Colonic mucosa (tissue), 4 donors: ENCODE measurements at places on chromosomes 5 and 9. TPM values are rescaled to one million over a fixed set of nuclear protein-coding genes. Genes with fewer than 3 reads are reported as not detected.
A peak's percentile ranks its signal among the peaks of the same experiment; 100 is the strongest.

The SH2D3C gene
- total RNA-seq = 3.5 TPM

The FAM151B gene
- 1.4 TPM for total RNA-seq

The HMHB1 gene
- not detected for total RNA-seq

The PCDHGA6 gene
- total RNA-seq = 1.5 TPM

The SPATA31E1 gene
- total RNA-seq = not detected

The PCDHB4 gene
- total RNA-seq = 0.17 TPM

The DMRT2 gene
- 15.9 TPM for total RNA-seq

The CYSTM1 gene
- 205 TPM for total RNA-seq

The SCGB3A2 gene
- total RNA-seq = not detected

GRCh38 chr5:74625742-74626241 is 14.7 kb downstream of the ENC1 start:
- DNase-seq = no peak
- H3K27ac ChIP-seq = no peak overlapping the region
- no peaks in the 10 kb centered on the region for H3K36me3 ChIP-seq
- H3K27me3 ChIP-seq = no peaks in the 10 kb centered on the region
- no peak overlapping the region for H3K4me3 ChIP-seq

DNA sequence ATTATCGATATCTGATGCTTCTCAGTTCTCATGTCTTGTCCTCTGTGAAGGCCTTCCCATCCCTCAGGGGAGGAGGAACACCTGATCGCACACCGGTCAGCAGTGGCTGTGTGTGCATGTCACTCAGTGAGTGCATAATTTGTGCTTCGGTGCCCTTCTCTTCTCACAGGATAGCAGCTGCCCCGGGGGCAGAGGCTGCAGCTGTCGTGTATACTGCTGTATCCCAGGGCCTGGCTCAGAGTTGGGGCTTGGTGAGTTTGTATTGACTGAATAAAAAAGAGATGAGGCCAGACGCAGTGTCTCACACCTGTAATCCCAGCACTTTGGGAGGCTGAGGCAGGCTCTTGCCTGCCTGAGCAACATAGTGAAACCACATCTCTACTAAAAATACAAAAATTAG is 49.7 kb upstream of the NCS1 start:
- H3K4me1 ChIP-seq = no peaks in the 10 kb centered on the region
- H3K27ac ChIP-seq = no peak overlapping the region
- no peak overlapping the region for H3K4me3 ChIP-seq
- no peak for DNase-seq
- H3K27me3 ChIP-seq = no peaks in the 10 kb centered on the region

DNA sequence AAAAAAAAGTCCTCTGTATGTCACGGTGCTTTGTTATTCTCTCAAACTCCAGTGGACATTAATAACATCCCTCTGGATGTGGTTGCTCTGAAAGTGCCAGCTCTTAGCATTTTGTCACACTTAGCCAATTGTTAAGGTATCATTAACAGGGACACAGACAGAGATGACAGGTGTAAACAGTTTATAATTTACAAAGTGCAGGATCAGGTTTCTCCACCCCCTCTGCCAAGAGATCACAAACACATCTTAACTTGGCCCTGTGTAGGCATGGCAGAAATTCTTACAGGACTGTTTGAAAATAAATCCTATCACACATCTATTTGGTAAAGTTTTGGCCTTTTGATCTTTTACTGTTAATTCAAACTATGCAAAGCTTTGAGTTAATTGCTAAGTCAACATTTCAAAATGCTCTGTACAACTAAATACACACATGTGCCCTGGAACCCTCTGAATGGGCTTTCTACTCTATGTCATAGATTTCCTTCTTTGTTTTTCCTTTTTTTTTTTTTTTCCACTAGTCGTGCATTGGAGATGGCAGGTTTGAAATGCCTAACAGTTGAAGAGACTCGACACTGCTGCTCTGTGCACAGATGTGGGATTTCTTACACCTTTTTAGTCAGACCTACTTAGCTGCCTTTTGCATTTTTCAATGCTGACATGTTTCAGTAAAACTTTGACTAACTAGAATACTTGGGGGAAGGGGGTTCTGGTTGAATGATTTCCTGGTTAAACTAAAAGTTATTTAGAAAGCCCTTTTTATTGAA is 41.7 kb downstream of the SEMA6A start:
- H3K27ac ChIP-seq = peak overlapping the region; percentile 44
- H3K36me3 ChIP-seq = no peaks in the 10 kb centered on the region
- H3K4me3 ChIP-seq = no peak overlapping the region
- DNase-seq = no peak
- H3K4me1 ChIP-seq = peaks cover 6% of the 10 kb centered on the region
- H3K27me3 ChIP-seq = no peaks in the 10 kb centered on the region

- no peak overlapping the region for H3K4me3 ChIP-seq
- H3K27me3 ChIP-seq = no peaks in the 10 kb centered on the region
- H3K4me1 ChIP-seq = no peaks in the 10 kb centered on the region
- no peaks in the 10 kb centered on the region for H3K36me3 ChIP-seq
- H3K27ac ChIP-seq = no peak overlapping the region
- no peak for DNase-seq
Measured at GRCh38 chr5:93886917-93887361, 145.5 kb upstream of the POU5F2 start.

GRCh38 chr5:33761139-33761538 is 130.7 kb downstream of the ADAMTS12 start:
- no peaks in the 10 kb centered on the region for H3K27me3 ChIP-seq
- no peaks in the 10 kb centered on the region for H3K4me1 ChIP-seq
- no peaks in the 10 kb centered on the region for H3K36me3 ChIP-seq
- no peak overlapping the region for H3K4me3 ChIP-seq
- H3K27ac ChIP-seq = no peak overlapping the region

DNA sequence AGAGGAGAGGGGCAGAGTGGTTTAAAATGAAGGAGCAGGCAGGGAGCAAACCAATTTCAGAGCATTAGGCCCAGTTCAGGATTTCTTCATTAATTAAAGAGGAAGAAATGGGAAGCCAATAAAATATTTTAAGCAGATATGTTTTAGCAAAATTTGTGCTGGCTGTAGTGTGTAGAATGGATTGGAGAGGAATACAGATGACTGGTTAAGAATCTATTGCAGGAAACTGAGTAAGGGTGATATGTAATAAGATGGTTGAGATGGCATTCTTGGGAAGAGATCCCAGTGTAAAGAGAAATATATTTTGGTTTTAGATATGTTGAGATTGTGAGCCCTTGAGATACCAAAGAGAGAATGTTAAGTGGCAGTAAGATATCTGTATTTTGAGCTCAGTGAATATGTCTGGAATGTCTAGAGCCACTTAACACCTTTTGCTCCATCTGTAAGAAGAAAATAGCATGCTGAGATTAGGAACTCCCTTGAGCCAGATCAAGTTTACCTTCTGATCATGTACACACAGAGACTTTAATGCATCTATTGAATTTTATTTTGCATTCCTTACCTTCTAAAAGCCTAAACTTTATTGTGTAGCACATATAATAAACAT is 79.5 kb upstream of the SLC27A6 start:
- no peaks in the 10 kb centered on the region for H3K27me3 ChIP-seq
- H3K27ac ChIP-seq = no peak overlapping the region
- H3K4me3 ChIP-seq = no peak overlapping the region
- no peaks in the 10 kb centered on the region for H3K4me1 ChIP-seq
- H3K36me3 ChIP-seq = no peaks in the 10 kb centered on the region

GRCh38 chr9:10525972-10526371 is 86.8 kb downstream of the PTPRD start:
- no peak overlapping the region for H3K4me3 ChIP-seq
- DNase-seq = no peak
- H3K4me1 ChIP-seq = no peaks in the 10 kb centered on the region
- H3K27ac ChIP-seq = no peak overlapping the region
- no peaks in the 10 kb centered on the region for H3K27me3 ChIP-seq

DNA sequence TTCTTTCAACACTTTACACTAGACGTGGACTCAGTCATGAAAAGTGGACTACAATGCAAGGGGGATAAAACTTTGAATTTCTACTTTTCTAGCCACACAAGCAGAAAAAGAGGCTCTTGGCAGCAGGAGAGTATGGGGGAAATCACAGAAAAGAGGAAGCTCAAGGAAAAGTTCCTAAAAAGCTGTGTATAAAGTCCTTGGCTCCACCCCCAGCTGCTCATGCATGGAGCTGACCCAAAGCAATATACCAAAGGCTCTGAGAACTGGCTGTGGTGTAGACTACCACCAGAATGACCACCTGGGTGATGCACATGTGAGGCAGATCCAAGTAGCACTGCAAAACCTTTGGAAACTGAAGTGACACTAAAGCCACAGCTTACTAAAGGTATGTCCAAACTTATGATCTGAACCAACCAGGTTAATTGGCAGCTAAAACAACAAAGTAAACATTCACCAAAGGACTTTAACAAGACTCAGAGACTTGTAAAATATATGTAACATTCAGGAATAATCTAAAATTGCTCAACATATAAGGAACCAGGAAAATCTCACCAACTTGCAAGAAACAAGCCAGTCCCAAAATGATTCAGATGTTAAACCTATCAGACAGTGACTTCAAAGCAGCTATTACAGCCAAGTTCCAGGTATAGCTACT is 55.5 kb upstream of the RASGRF2 start:
- no peak overlapping the region for H3K27ac ChIP-seq
- no peak for DNase-seq
- no peaks in the 10 kb centered on the region for H3K4me1 ChIP-seq
- H3K4me3 ChIP-seq = no peak overlapping the region
- H3K36me3 ChIP-seq = no peaks in the 10 kb centered on the region

DNA sequence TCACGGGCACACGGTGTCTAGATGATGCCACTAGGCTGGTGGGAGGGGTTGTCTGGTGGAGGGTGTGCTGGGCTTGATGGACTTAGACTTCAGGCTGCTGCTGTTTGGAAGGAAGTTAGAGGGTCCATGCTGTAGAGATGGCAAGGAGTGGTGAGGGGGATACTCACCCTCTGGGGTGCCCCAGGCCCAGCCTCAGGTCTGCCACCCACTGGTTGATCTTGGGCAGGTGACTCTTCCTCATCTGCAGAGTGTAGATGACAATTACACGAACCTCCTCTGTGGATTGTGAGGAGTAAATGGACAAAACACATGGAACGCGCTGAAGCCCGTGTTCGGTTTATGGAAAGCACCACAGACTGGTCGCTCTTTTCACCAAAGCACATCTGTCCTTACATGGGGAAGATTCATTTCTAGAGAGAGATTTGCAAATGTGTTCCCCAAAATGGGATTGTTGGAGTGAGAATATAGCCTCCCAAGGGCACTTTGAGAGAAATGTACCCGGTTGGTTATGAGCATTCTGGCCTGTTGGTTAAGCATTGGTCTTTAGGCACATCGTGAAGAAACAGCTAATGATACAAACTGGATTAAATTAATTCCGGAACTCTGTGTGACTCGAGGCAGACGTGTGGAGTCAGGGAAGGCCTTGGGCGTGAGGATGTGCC is 58.2 kb downstream of the ZNF618 start:
- H3K4me3 ChIP-seq = no peak overlapping the region
- H3K4me1 ChIP-seq = no peaks in the 10 kb centered on the region
- DNase-seq = peak; percentile 4
- no peaks in the 10 kb centered on the region for H3K27me3 ChIP-seq
- no peak overlapping the region for H3K27ac ChIP-seq
- H3K36me3 ChIP-seq = no peaks in the 10 kb centered on the region

- no peaks in the 10 kb centered on the region for H3K36me3 ChIP-seq
- H3K4me1 ChIP-seq = no peaks in the 10 kb centered on the region
- H3K4me3 ChIP-seq = no peak overlapping the region
- no peak for DNase-seq
- H3K27ac ChIP-seq = no peak overlapping the region
- H3K27me3 ChIP-seq = no peaks in the 10 kb centered on the region
Measured at GRCh38 chr9:89065921-89066320, 74.7 kb downstream of the S1PR3 start.

GRCh38 chr9:88816141-88816540 is 175.1 kb upstream of the S1PR3 start:
- H3K27me3 ChIP-seq = no peaks in the 10 kb centered on the region
- H3K36me3 ChIP-seq = no peaks in the 10 kb centered on the region
- H3K4me3 ChIP-seq = no peak overlapping the region

DNA sequence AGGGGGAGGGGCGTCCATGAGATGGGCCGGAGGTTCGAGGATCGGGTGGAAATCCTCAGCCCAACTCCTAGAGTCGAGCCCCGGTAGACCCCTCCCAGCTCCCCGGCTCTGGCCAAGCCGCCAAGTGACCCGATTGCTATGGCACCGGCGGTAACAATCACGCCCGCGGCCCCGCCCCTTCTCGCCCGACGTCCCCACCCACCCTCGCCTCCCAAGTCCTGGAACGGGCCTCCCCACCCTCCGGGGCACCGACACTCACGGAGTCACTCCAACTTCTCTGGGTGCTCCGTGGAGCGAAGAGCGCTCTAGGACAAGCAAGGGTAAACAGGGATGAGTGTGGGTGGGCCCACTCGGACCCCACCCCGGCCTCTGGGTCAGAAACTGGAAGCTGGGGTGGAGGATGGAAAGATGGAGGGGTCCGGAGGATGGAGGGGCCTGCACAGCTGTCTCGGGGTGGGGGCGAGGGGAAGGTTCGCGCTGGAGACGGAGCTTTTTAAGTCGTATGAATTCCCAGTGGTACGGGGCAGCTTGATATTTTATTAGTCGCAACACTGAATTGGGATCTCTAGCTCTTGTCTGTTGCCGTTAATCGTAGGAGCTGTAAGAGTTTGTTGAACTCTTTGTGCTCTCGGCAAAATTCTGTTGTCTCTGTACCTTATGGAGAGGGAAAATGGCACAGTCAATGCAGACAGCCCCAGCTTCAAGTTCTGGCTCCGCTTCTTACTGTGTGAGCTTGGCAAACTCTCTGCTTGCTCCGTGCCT is at the start of gene SPACA9:
Gene SPACA9 (plus strand): TSS at position 204 of the 762 bp plus-strand sequence. CDS start 5,050 bp downstream, outside the sequence.
- peak; percentile 77 for DNase-seq
- no peaks in the 10 kb centered on the region for H3K36me3 ChIP-seq
- peak within 1 kb of the TSS; percentile 61 for H3K4me3 ChIP-seq

- H3K4me3 ChIP-seq = no peak overlapping the region
- no peaks in the 10 kb centered on the region for H3K4me1 ChIP-seq
- peaks cover 4% of the 10 kb centered on the region for H3K36me3 ChIP-seq
- DNase-seq = no peak
Measured at GRCh38 chr5:119243888-119244287, 111.9 kb upstream of the TNFAIP8 start.

DNA sequence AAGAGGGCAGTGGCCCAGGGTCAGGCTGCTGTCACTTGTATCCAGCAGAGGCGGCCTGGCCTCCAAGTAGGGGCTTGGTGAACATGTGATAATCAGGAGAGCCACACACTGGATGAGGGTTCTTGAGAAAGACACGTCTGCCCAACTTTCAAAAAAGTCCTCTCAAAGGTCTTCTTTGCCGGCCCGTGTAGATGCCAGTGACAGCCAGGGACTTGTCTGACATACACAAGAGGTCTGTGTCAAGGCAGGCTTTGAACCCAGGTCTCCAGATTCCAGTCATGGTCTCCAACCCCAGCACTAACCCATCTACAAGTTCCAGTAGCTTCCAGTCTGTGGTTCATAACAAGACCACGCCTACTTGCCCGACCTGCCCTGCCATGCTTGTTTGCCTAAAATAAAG is 7.9 kb upstream of the AMBP start:
- no peaks in the 10 kb centered on the region for H3K36me3 ChIP-seq
- H3K4me1 ChIP-seq = peaks cover 5% of the 10 kb centered on the region
- no peaks in the 10 kb centered on the region for H3K27me3 ChIP-seq
- H3K27ac ChIP-seq = no peak overlapping the region
